KBM-7 (cell line): ENCODE measurements at places on chromosomes 16 and 17.
A peak's percentile ranks its signal among the peaks of the same experiment; 100 is the strongest.

- DNase-seq: no peak
These were observed 201.5 kb downstream of the KCNJ2 start for GRCh38 chr17:70370816-70371215.

DNA sequence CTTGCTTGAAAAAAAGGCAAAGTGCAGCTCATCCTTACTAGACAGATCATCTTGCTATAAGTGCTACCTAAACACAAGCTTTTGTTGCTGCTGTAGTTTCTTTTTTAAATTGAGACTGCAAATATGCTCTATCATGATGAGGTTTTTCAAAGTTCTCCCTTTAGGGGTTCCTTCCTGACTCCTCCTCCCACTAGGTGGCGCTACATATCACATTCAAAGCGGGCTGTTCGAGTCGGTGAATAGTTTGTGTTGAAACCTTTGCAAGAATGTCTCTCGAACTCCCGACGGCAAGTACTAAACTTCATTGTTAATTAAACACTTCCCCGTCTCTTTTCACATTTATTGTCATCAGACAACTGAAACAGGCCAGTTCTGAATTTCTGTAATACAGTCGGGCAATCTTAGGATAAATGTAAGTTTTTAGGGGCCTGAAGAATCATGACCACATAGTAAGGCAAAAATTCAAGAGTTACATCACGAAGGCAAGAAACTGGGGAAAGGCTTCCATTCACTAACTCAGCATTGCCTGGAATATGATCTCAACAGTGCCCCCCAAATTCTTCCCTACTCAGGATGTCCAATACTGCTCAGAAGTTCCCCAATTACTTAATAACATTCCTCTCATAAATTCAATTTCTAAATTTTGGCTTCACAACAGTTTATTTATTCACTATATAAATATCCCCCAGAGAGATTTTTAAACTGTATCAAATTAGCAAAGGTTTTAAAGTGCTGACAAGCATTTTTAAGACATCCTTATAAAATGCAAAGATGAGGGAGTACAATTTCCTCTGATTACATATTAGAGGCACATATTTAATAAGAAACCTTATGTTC, 6.7 kb downstream of the HS3ST3A1 start:
- DNase-seq: peak; percentile 73

GRCh38 chr16:49440156-49441065, 66.8 kb downstream of the C16orf78 start:
- DNase-seq: no peak

GRCh38 chr17:4604111-4604644, 19.8 kb downstream of the SMTNL2 start:
- no peak for DNase-seq

DNA sequence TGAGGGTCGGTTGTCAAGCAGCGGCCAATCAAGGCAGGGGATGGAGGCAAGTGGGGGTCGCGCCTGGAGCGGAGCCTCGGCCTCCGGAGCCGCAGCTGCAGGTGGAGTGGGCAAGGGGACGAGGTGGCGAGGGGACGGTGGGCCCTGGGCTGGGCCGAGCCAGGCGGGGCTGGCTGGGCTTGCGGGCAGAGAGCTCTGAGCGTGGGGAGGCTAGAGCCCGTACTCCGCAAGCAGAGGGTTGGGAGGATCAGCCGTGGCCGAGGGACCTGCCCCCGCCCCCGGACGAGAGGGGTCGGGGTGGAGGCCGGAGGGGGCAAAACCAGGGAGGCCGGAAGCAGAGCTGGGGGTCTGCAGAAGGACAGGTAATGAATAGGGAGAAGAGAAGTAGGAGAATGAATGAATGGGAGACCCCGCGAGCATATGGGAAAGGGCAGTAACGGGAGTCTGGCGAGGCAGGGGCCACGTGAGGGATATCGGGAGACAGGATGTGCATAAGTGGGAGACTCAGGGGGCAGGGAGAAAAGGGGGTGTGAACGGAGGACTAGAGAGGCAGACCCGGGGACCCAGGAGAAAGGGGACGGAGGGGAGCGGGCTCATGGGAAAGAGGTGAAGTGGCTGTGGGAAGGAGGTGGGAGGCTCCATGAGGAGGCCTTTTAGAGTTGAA, at the start of gene KATNB1:
KATNB1 (plus strand) TSS at position 16 of the 664 bp plus-strand sequence. CDS start 1,474 bp downstream, outside the sequence.
- DNase-seq: no peak

DNA sequence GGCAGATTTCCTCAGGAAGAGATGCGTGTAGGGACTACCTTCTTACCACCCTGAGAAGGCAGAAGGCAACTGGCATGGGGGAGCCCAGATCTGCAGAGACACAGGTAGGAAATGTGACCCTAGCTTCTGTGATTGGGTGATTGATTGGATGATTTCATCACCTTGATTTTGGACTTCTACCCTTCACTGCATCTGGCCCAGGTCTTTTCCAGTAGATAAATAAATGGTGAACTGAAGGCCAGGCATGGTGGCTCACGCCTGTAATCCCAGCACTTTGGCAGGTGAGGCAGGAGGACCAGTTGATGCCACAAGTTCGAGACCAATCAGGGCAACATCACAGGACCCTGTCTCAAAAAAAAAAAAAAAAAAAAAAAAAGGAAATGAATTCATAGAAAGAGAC, 14.7 kb upstream of the SMURF2 start:
- no peak for DNase-seq

- DNase-seq: no peak
These were observed 743 bp downstream of the WIPI1 start for GRCh38 chr17:68456339-68457167.

DNA sequence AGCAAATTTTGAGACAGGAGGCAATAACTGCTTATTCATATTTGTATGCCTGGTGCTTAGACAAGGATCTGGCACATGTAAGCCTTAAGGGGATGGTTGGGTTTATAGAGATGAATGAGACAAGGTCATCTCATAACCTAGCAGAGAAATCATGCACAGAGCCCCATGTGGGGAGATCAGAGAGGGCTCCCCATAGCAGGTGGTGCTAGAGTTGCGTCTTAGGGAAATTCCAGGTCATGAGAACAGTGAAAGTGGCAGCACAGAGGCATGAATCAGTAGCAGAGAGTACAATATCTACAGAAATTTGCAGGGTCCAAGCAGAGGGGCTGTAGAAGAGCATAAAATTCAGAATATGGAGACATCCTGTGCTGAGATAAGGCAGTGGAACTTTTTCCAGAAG, 57.3 kb downstream of the SLC6A2 start:
- no peak for DNase-seq
